ENCODE measurements at places on chromosomes 1 and 21.

DNA sequence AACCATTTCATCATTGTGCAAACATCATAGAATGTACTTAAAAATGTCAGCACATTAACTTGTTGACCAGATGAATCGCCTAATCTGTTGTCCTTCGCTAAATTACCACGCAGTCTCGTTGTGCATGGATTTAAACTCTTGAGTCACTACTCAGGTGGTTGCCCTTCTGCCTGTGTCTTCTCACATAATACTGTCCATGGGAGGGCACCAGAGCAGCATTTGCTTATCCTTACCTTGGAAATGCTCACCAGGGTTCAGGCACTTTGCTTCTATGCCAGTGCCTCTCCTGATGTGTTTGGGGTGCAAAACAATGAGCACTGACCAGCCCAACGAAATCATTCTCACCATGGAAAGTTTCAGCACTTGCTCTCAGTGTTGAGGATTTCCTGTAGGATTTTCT, 559.9 kb downstream of the RWDD3 start:
- DNase-seq, result no peak

DNA sequence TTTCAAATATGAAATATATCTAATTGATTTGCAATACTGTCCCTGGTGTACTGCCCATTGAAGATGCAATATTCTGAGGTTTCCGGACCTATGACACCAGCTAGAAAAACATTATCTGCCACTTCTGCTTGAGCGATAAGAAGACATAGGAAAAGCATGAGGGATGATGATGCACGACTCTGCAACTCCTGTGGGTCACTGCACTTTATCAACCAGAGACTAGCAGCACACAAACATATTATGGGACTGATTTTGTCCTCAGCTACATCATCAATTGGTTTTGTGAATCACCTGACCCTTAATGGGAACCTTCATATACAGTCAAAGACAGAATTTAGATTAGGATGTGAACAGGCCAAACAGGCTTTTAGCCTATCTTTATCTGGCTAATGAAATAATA, 13.8 kb upstream of the KCNA3 start:
- DNase-seq, result no peak

DNA sequence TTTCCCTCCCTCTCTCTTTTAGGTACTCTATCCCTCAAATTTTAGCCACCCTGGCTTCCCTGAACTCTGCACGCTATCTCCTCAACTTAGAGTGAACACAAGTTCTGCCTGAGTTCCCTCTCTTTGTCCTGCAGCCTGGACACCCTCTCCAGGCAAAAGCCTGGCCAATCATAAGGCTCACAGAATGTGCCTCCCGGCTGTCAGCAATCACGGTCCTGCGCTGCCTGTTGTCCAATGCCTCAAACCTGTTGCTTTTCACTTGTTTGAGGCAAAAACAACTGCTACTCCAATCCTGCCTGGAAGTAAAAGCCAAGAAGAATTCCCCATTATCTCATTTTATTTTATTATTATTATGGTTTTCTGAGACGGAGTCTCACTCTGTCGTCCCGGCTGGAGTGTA, 66.1 kb downstream of the LGR6 start:
- no peak for DNase-seq

GRCh38 chr1:55578646-55579045, 363.5 kb upstream of the USP24 start:
- DNase-seq, result no peak

DNA sequence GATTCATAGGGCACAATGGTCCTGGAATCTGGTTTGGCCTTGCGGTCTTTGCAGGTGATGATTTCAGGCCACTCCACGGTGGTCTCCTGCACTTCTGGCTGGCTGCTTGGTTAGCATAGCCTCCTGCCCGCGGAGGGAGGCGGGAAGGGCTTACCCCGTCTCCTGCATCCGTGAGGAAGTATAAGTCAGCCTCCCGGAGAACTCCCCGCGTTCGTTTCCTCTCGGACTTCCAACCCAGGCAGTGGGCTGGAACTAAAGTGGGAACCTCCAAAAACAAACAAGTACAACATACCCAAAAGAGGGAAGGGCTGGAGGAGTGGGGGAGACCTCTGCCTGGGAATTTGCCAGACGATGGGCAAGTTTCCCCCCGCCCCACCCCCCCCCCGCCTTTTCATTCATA, 939 bp upstream of the CCN1 start:
- no peak for DNase-seq

- DNase-seq, result no peak
Measured at GRCh38 chr1:96366516-96366915, 355.1 kb upstream of the PTBP2 start.

DNA sequence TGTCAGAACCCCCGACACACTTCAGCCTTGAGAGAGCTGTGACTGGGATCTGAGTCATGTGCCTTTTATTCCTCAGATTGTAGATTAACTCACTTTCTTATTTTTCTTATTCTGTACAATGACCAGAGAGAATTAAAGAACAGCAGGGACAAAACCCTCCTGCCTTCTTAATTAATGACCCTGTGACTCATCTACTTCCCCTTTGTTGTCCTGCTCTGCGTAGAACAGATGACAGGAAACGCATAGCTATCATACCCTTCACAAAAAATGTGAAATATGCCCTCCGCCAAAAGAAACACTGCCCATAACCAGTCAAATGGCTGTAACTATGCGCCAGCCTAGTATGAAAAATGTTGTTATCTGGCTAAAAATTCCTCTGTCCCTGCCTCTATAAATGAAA, 9.1 kb upstream of the PADI2 start:
- DNase-seq, result no peak

DNA sequence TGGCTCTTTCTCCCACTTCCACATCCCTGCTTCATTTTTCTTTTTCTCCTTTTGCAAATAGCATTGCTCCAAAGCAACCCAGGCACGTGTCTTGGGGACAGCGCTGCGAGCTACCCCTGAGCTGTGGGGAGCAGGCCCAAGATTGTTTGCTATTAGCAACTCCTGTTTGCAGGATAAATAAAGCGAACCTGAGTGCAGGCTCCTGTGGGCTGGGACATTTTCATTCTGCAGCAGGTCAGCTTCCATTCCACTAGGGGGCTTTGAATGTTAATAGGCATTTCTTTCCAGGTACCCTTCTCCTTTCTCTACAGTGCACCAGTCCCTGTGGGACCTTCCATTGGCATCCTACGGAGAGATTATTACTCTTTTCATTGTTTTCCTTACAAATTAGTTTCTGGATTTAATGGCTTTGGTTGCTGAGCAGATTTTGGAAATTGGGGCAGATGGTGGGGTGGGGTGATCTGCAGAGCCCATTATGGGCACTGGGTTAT, 54.0 kb downstream of the OLFML3 start:
- no peak for DNase-seq

DNA sequence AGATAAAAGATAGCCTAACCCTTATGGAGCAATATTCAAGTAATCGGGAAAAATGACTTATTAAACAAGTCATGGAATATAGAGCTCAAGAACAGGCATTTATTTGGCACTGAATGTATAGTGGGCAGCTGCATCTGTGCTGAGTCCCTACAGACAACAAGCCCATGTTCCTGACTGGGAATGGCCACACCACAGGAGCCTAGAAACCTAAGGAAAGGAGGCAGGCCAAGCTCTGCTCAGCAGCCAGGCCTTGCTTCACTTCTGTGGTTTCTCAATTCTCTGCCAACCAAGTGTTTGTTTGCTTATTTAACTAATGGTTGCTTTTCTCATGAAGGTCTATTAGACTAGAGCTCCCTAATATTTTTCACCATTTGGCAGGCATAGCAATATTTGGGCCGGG, 21.5 kb downstream of the AK2 start:
- no peak for DNase-seq

DNA sequence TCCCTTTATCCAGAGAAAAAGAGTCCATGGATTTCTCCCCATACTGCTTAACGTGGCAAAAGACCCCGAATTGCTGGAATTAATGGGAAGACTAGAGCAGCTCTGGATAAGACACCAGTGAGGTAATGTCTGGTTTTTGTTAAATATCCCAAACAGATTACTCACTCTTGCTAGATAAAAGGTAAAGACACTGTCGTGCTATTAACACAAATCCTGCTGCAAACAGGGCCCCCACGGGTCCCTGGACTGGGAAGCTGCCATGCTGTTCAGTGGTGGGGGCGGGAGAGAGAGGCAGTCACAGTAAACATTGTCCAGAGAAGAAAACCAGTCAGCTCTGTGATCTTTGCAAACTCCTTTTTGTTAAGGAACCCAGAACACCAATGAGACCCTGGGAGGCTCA, 15.2 kb upstream of the SRP9 start:
- no peak for DNase-seq

DNA sequence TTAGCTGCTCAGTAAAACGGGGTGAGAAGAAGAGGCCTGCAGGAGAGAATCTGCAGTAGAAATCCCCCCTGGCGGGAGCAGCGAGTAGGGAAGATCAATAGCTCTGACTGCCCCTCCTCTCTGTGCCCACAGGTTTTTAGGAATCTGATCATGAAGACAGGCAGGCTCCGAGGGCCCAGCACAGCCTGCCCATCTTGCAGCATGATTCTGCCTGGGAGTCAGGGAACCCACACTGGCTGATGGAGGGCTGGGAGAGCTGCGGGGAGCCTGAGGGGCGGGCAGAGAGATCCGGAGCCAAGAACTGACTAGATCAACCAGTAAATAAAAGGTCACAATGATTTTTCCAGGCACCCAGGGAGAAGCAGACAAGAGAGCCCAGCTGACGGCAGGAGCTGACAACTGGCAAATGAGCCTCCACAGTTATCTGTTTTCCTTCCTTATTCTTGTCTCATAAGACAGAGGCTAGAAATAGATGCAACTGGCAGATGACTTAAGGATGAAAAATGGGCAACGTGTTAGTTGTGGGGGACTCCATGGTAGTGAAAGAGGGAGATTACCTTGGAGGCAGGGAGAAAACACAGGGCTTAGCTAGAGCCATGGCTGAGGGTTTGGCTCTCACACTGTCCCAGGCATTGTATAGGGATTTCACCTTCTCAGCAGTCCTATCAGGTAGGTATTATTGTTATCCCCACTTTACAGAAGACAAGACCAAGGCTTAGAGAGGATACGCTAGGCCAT, 116.2 kb downstream of the PLXNA2 start:
- no peak for DNase-seq

DNA sequence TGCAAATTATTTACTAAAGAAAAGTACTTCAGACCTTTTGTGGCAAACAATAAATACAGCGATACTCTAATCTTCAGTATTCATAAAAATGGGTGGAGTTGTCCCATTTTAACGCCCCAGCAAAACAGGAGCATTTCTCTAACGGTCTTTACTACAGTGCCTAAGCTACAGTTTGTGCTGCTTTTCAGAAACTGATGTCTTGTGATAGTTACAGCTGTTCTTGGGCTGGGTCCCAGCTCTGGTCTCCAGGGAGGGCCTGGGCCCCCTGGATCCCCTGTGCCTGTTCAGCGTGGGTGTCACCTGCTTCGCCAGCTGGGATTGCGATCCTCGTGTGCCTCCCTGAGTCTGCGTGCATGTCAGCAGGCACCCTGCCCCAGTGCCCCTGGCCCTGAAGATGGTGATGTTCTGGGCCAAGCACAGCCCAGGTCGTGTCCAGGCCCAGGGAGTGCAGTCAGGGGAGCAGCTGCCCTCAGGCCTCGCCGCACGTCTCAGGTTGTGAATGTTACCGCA, 64.0 kb upstream of the DIP2A start:
- no peak for DNase-seq

GRCh38 chr1:223363057-223363855, 720 bp downstream of the SUSD4 start:
- DNase-seq, result peak; percentile 21

DNA sequence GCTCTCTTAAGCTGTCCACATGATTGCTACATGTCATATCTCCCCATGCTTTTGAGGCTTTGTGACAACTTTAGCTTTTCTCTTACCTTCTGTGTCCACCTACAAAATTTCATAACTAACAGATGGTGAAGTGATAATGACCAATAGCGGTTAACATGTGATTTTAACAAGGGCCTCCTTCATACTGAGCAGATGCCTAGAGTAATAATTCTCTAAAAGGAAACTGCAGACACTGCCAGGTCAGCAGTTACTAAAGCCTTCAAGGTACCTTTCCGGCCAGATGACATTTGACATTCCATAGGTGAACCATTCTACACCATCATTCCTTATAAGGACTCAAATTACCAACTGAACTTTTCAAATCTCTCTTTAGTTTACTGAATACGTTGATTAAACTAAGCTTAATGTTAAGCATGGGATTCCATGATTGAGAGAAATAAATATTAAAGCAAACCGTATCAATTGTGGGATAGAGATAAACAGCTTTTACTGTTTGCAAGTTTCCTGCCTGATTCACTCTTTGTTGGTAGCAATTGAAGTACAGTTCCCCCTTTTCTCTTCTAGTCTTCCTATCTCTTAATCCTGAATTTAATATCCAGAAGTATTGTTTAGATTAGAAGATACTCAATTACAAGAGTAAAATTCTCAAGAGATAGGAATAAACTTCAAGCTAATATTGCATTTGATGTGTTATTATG, 205.1 kb downstream of the PLA2G4A start:
- no peak for DNase-seq

- no peak for DNase-seq
Measured at GRCh38 chr1:25563330-25564215, 20.2 kb downstream of the LDLRAP1 start.

- DNase-seq, result no peak
Measured at GRCh38 chr1:28517649-28517999, 11.8 kb downstream of the RCC1 start.

DNA sequence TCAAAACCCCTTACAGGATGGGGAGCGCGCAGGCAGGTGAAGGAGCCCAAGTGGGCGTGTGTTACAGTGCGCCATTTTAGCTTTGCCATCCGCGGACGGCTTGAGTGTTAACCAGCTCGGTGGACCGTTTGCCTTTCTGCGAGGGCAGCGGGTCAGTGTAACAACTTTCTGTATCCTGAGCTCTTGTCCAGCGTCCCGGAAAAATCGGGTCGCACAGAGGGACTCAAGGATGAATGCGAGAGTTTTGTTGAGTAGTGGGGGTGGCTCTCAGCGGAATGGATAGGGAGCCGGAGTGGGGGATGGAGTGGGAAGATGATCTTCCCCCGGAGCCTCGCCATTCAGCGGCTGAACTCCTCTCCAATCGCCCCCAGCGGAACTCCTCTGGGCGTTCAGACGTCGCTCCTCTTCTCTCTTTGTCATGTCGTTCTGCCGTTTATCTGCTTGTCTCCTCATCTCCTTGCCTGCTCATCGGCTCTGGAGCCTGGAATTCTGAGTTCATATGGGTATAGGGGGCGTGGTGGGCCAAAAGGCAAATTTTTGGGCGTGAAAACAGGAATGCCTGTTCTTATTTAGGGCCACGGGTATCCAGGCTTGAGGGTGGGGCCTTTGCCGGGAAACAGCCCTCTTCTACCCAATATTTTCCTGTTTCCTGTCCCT, 295.4 kb downstream of the CTH start:
- no peak for DNase-seq

Measured in body of pancreas (tissue), 4 donors.